Chondrocyte (in vitro differentiated cells): ENCODE measurements at places on chromosomes 16 and 17. TPM values are rescaled to one million over a fixed set of nuclear protein-coding genes. Genes with fewer than 3 reads are reported as not detected.

DNA sequence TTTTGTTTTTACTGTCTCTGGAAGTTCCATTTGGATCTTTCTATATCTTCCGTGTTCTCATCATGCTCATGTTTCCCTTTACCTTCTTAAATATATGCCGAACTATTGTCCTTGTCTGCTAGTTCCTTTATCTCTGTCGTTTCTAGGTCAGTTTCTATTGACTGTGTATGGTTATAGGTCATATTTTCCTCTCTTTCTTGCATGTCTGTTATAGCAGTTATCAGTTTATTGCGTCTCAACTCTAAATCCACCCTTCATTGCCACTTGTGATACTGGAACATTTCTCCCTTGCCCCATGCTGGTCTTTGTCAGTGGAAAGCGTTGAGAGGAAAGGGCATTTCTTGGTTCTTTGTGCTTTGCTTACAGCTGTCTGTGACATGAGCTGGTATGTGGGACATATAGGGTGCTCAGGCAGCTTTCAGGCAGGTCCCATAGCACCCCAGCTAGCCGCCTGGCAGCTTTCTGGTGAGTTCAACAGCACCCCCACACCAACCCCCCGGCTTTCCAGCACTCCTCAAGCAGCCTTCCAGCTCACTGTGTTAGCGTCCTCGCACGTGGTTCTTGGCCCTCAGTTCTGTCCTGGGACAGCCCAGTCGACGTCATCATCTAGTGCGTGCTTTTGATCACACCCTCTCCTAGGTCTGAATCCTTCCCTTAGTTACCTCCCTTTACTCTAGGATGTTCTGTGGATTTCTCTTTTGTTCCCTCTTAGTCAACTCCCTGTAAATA, 15.4 kb upstream of the DNASE1 start:
- no peak overlapping the region for H3K27ac ChIP-seq
- H3K36me3 ChIP-seq, result peaks cover 3% of the 10 kb centered on the region
- peak; percentile 68 for DNase-seq
- no peak overlapping the region for H3K4me3 ChIP-seq
- H3K27me3 ChIP-seq, result no peaks in the 10 kb centered on the region

The CACNG1 gene
- not detected in 3 replicates for total RNA-seq

The EFCAB5 gene
- 0.23 to 0.63 TPM (median 0.37 TPM) in 3 replicates for total RNA-seq

- H3K4me3 ChIP-seq, result no peak overlapping the region
- DNase-seq, result no peak
Observed at GRCh38 chr17:75873587-75874322, 4.6 kb downstream of the TRIM47 start.

DNA sequence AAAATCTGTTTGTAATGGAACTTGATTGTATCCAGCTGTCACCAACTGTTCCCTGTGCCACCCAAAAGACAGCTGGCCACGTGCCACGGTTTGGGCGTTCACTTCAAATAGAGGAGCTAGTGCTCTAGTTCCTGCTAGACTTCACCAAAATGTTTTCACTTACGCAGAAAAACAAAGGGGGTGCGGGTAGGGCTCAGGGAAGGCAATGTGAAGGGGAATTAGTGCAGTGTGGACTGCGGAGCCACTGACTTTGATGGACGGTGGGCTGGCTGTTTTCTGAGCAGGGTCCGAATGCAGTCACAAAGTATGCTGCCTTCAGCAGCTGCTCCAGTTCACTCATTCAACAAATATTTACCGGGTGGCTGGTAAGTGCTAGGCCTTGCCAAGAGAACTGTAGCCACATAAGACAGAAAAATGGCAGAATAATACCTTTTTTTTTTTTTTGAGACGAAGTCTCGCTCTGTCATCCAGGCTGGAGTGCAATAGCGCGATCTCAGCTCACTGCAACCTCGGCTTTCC, 7.6 kb upstream of the CYTH1 start:
- H3K27me3 ChIP-seq, result no peaks in the 10 kb centered on the region
- H3K4me3 ChIP-seq, result no peak overlapping the region
- peak overlapping the region; percentile 64 for H3K27ac ChIP-seq

DNA sequence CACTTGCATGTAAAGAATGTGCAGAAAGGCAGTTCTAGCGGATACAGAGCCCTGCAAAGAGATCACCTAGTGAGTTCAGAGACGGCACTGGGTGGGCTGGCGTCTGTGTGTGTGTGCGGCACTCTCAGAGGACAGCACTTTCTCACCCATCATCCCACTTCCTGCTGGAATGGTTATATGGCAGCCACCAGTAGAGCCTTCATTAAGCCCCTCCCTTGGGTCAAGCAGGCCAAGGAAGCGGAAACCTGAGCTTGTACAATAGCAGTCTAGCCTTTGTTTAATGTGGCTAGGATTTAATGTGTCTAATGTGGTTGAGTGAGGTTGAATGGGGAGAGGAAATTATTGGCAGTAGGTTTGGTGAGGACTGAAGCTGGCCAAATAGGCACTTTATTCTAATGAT, 88.3 kb upstream of the ELAC2 start:
- H3K4me3 ChIP-seq, result no peak overlapping the region
- no peak overlapping the region for H3K27ac ChIP-seq
- no peaks in the 10 kb centered on the region for H3K4me1 ChIP-seq
- peaks cover 3% of the 10 kb centered on the region for H3K27me3 ChIP-seq
- DNase-seq, result no peak

The SDK2 gene
- total RNA-seq, result 15.8 to 38.5 TPM (median 16.2 TPM) in 3 replicates

- H3K4me1 ChIP-seq, result peaks cover 48% of the 10 kb centered on the region
- DNase-seq, result no peak
- H3K36me3 ChIP-seq, result peaks cover 2% of the 10 kb centered on the region
- peak overlapping the region; percentile 98 for H3K27ac ChIP-seq
Observed at GRCh38 chr17:83083368-83084201, 4.2 kb downstream of the METRNL start.

DNA sequence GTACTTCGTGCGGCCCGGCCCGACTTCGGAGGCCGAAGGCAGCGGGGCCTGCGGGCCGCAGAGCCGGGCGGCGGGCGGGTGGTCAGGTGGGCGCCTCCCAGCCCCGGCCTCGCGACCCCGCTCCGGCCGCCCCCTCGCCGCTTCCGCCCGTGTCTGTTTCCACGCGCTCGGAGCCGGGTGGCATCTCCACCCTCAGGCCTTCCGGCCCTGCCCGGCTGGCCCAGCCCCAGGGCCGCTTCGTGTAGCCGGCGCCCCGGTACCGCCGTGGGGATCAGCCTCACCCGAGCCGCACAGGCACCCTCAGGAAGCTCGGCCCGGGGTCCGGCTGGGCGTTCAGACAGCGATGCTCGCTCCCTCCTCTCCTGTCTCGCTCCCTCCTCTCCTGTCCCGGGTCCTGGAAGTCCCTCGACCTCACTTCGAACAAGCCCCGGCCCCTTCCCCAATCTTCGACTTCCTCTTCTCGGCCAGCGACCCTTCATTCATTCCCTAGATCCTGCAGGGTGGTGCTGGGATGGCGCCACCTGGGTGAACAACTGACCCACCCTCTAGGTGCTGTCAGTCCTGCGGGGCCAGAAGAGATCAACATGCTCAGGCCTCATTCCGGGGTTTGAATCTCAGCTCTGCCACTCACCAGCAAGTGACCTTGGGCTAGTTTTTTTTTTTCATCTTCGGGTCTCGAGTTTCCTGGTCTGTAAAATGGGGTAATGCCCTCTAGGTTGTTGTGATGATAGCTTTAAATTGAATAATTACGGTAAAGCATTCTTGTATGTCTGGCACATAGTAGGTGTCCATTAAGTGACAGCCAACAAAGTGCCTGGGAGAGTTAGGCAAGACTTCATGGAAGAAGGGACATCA, 610 bp downstream of the VPS4A start:
- H3K4me3 ChIP-seq, result peak overlapping the region; percentile 98
- peaks cover 17% of the 10 kb centered on the region for H3K4me1 ChIP-seq
- H3K27ac ChIP-seq, result peak overlapping the region; percentile 94
- H3K27me3 ChIP-seq, result no peaks in the 10 kb centered on the region

DNA sequence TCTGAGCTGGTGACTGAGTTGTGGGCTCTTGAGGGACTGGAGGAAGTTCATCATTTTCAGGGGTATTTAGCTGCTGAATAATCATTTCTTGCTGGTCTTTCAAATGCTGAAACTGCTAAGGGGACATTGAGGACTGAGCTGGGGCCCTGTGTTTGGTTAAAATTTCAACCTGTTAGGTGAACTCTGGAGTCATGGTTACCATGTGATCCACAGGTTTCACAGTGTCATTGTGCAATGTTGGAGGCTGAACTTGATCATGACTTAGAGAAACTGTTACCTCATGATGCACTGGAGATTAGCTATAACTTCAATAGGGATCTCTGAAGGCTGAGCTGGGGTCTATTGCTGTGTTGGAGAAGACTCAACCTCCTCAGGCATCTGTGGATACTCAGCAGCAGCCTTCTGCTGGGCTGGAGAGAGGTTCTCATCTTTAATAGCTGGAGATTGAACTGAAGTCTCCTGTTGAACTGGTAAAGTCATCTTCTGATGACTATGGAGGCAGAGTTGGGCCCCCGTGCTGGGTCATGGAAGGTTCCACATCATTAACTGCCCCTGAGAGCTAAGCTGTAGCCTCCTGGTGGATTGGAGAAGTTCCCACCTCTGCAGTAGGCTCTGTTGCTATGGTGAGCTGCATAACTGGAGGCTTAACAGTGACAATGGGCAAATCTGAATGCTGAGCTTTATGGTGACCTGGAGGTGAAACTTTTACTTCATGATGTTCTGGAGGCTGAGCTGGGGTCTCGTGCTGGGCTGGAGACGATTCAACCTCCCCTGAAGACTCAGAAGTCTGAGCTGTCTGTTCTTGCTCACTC, 15.2 kb downstream of the RDM1 start:
- no peaks in the 10 kb centered on the region for H3K36me3 ChIP-seq
- DNase-seq, result no peak
- H3K27ac ChIP-seq, result no peak overlapping the region
- no peaks in the 10 kb centered on the region for H3K27me3 ChIP-seq
- H3K4me3 ChIP-seq, result no peak overlapping the region
- no peaks in the 10 kb centered on the region for H3K4me1 ChIP-seq

The SEPHS2 gene
- 37.4 to 54.3 TPM (median 53.8 TPM) in 3 replicates for total RNA-seq

The HBM gene
- not detected in 3 replicates for total RNA-seq

The TNFRSF17 gene
- total RNA-seq, result not detected in 3 replicates

DNA sequence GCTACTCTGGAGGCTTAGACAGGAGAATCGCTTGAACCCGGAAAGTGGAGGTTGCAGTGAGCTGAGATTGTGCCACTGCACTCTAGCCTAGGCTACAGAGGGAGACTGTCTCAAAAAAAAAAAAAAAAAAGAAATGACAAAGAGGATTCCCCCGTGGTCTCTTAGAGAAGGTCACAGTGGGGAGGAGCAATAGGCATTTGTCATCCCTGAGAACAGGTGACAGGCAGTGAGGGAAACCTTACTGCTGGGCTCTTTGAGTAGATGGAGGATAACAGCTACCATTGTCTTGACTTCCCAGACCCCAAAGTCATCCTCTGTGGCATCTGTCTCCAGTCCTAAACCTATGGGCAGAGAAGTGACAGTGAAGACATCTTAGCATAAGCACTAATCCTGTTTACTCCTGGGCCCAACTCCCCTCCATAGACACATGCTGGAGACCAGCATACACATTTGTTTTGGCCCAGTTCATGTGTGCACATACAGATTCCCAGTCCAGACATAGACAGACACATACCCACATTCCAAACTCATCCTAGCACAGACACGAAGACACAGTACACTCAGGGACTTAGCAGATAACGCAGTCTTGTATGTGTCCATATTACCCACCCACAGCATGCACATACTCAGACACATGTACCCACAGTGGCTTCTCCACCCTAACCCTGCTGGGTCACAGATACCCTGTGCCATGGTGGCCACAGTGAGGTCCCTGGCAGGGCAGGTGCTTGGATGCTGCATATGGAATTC, 2.7 kb downstream of the ESRP2 start:
- H3K27ac ChIP-seq, result peak overlapping the region; percentile 45
- no peaks in the 10 kb centered on the region for H3K36me3 ChIP-seq
- DNase-seq, result no peak
- no peaks in the 10 kb centered on the region for H3K27me3 ChIP-seq
- H3K4me1 ChIP-seq, result peaks cover 22% of the 10 kb centered on the region
- no peak overlapping the region for H3K4me3 ChIP-seq
